ENCODE measurements at places on chromosomes 3 and 15.
A peak's percentile ranks its signal among the peaks of the same experiment; 100 is the strongest.

GRCh38 chr15:80870893-80871292, 91.7 kb downstream of the CEMIP start:
- no peak for DNase-seq

DNA sequence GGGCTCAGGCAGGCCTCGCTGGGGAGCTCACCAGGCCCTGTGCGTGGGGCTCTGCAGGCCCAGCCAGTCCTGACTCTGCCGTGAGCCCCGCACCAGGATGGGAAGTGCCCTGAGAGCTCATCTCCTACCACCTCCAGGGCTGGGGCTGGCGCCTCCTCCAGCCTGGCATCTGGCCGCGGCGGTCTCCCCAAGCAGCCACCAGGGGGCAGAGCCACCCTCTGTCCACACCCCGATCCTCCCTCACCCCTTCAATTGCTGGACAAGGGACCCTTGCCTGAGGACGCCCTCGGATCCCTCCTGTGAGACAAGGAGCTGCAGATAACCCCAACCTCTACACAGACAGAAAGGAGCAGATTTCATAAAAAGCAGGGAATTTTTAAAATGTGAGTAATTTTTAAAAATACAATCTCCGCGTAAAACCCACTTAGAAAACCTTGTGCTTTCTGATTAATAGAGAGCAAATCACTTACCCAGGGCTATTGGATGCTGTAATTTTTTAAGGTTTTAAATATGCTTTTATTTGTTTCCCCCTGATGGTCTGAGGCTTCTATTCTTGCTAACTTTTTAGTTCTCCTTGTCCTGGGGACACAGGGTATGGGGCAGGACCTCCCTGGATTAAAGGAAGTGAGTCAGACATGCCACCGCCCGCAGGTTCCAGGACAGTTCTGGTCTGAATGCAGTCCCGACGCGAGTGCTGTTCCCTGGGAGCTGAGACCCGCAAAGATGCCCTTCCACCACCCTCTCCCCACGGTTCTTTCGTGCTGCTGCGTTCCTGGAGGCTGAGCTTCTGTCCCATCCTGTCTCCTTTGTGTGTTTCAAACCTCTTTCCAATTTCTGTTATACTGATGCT, 52.3 kb upstream of the CHRNA7 start:
- peak; percentile 8 for DNase-seq

GRCh38 chr3:178705925-178706324, 169.7 kb downstream of the KCNMB2 start:
- DNase-seq: peak; percentile 42

GRCh38 chr15:96329403-96329981, 1.0 kb upstream of the NR2F2 start:
- DNase-seq: no peak

- no peak for DNase-seq
Measured at GRCh38 chr15:46344115-46344724, 709.4 kb downstream of the SQOR start.

Data from NCI-H510A (cell line).